ENCODE measurements at places on chromosomes 2 and 18. TPM values are rescaled to one million over a fixed set of nuclear protein-coding genes. Genes with fewer than 3 reads are reported as not detected.

The MLPH gene
- 17.0 TPM for total RNA-seq

DNA sequence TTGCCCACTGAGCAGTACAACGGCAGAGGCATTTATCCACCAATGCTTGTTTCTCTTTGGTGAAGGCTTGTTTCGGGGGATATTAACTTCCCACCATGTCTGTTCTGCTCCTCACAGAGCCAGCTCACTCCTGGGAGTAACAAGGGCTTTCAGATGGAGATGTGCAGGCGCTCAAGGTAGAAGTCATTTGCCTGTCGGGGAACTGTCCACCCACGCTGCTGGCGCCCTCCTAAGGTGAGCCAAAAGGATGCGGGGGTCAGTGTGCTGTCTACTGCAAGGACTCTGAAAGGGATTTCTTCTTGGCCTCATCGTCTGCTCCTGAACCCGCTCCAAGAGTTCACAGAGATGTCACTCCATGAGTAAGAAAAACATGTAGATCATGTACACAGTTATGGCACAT, 57.0 kb upstream of the CYRIA start:
- DNase-seq, result peak; percentile 58

DNA sequence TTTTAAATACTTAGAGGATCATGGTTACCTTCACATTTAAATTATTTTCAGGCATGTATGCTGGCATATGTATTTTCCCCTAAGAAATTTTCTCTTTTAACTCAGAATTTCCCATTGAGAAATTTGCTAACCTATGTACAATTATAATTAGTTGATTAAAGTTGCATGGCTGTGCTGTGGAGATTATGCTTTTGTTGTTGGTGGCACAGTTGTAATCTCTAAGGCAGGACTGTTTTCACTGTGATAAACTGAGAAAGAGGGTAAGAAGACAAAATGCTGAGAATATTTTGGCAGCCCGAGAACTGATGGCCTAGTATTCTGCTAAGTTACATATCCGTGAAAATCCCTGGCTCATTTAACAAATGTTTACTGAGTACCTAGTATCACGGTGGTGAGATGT, 1.4 kb downstream of the VRK2 start:
- DNase-seq, result no peak

DNA sequence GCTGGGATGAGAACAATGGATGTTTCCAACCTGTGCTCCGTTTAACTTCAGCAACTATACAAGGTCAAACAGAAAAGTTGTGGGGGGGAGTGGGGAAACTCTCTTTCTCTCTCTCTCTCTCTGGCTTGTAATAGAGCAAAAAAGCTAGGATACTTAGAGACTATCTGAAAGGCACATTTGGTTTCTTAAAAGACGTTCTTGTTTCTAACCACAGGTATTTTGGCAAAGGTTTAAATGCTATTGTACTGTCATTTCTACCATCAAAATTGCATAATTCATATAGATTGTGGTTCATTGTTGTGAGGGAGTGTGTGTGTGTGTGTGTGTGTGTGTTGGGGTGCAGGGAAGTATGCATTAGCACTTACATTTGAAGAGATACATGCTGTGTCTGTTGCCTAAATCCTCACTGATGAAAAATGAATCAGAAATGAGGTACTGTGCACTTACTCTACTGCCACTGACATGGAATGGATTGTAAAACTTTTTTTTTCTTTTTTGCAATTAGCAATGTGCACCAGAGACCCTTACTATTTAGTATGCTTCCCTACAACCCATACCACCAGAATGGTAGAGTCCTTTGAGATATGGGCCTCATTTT, 841.0 kb upstream of the PIK3C3 start:
- no peak for DNase-seq

The CFC1 gene
- 0.31 TPM for total RNA-seq

DNA sequence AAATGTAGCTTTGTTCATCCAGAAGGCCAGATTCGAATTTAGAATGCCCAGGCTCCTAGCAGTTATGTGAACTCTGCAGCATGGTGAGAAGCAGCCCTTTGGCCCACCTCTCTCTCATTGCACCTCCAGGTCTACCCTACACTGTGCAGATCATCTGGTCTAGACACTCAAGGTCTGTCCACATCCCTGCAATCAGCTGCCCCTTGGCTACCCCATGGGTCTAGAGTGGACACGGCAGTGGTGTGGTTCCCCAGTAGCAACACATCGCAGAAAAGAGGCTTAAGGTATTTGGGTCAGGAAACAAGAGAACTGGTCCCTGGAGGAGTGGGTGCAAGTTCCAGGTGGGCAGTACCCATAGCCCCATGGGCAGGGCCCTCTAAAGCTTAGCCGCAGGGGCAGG, 76.6 kb upstream of the BCL2L11 start:
- DNase-seq, result no peak

The DYNAP gene
- total RNA-seq, result 0.22 TPM

DNA sequence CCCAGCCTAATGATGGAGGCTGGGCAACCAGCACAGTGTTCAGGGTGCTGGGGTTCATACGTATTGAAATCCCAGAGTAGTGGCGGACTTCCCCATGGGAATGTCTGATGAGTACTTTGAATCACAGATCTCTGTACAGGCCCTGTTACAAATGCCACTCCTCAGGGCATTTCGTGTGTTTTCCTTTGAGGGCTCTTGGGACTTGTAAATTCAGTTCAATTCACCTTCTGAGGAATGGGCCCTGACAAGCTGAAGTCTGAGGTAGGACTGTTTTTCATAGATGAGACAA, 288 bp upstream of the RDH14 start:
- no peak for DNase-seq

The GALNT3 gene
- total RNA-seq, result 22.6 TPM

The IL37 gene
- total RNA-seq, result not detected

GRCh38 chr2:218820746-218821369, 10.7 kb downstream of the PRKAG3 start:
- DNase-seq, result no peak
